ENCODE measurements at places on chromosomes 6 and 20.

GRCh38 chr6:90650041-90650940, 63.4 kb upstream of the MAP3K7 start:
- DNase-seq, result no peak

GRCh38 chr20:44028868-44029847, 114.5 kb downstream of the TOX2 start:
- DNase-seq, result no peak

DNA sequence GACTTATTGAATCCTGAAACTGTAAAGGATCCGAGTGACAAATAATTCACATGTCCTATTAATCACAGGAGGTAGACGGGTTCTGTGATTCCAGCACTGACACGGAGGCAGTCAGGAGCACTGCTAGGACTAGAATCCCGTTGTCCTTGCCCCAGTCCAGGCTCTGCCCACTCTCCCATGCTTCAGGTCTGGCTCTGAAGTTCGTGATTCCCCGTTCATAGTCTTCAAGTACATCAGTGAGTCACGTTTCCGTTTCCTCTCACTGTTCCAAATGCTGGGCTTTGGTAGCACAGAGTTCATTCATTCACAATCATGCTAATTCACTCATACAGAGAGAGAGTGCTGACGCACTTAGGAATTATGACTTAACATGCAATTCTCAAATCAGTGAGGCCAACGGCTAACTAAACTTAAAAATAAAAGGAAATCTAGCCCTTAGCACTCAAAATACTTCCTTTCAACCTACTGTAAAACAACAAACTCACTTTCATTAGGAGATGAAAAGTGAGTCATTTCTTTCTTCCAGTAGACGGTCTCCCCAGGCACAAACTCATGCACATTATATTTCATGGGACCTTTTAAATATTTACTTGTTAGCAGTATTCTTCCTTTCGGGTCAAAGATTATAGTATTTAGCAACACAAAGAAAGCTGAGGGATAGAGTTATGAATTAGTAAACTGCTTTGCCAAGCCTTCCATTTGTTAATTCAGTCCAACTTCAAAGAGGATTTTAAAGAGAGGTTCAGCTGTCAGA, 94.0 kb upstream of the NHSL1 start:
- DNase-seq, result no peak

- no peak for DNase-seq
Observed at GRCh38 chr6:111925296-111925695, 52.0 kb upstream of the FYN start.

- no peak for DNase-seq
Observed at GRCh38 chr20:41047975-41048305, 19.3 kb downstream of the TOP1 start.

- no peak for DNase-seq
Observed at GRCh38 chr20:17610566-17611289, 40.9 kb downstream of the DSTN start.

DNA sequence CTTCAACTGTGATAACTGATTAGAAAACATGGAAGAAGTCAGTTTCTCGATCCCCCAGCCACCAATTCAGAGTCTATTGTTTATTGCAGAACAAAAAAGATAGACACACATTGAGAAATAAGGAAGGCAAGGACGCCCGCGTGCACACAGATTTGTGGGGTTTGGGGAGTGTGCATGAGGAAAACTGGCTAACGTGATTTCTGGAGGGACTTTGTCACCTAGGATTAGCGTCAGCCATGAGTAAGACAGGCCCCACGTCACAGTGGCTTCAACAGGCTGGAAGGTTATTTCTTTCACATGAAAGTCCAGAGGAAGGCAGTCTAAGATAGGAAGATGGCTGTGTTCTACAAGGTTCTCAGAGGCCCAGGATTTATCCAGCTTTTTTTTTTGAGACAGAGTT, 7.7 kb downstream of the ZNF341 start:
- DNase-seq, result no peak

DNA sequence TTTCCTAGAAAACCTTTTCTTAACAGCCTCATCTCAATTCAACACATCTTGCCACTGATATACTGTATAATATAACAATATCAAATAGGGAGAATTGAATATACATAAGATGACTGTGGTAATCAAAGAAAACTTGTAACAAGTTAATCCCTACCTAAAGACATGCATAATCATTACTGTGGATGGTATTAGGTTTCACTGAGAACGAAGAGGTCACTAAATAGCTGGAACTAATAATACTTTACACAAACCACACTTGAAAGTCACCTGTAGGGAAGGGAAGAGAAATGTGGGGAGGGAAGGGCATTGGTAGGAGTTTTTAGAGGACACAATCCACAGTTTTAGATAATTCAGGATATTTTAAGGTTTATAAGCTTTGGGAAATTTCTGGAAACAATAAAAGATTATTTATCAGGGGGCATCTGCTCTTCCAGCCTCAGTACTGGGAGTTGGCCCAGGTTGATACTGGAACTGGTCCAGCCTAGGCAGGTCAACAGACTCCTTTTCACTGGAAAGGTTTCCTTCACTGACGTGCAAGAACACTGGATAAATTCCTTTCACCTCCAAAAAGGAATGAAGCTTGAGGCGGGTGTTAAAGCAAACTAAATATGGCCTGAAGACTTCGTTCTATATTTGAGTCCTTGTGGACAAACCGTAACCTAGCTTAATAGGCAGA, 44.0 kb downstream of the MAP7 start:
- DNase-seq, result no peak

DNA sequence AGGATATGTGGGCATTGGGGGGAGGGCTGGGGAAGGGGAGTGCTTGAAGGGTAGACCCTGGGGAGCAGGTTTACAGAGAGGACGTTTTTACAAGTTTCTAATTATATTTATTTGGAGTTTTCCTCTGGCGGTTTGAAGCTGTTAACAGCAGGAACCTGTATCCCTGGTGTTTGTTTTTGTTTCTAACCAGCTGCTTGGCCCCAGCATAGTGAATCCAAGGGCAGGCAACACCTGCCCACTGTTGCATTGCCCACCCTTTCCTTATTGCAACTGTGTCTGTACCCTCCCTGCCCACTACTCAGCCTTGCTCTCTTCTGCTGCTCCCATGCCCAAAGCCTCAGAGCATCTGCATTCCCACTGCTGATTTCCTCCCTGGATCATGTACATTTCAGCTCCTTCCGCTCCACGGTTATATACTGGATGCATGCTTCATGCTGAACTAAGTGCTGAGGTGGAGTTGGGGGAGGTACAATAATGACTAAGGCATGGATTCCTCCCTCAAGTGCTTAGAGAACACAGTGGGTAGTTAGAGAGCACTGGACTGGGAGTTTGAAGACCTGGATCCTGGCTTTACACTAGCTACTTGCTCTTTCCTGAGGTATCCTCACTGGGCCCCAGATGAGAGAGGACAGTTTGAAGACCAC, 6.0 kb downstream of the SCUBE3 start:
- DNase-seq, result no peak

GRCh38 chr6:105851606-105852005, 234.5 kb upstream of the PRDM1 start:
- no peak for DNase-seq

All from NCI-H1092 (cell line).